ENCODE measurements at places on chromosomes 2 and 18.

DNA sequence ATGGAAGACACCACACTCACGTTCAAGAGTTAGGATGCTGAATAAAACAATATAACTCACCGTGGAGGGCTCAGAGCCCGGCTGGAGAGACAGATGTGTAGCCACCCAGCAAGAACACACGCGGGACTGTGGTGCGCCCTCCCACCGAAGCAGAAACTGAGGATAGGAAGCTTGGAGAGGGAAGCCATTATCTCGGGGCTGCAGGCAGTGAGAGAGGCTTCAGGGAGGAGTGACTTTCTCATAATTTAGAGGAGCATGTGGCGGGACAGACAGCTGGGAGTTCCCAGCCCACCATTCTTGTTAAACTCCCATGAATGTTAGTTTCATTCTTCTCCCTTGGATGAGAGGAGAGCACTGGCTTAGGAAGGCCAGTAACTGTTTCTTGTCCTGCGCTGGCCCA, 96.4 kb downstream of the MAPRE2 start:
- no peak for DNase-seq

- no peak for DNase-seq
Measured at GRCh38 chr2:26195040-26195984, 22.4 kb downstream of the GAREM2 start.

GRCh38 chr2:147288131-147288530, 556.7 kb upstream of the ACVR2A start:
- no peak for DNase-seq

DNA sequence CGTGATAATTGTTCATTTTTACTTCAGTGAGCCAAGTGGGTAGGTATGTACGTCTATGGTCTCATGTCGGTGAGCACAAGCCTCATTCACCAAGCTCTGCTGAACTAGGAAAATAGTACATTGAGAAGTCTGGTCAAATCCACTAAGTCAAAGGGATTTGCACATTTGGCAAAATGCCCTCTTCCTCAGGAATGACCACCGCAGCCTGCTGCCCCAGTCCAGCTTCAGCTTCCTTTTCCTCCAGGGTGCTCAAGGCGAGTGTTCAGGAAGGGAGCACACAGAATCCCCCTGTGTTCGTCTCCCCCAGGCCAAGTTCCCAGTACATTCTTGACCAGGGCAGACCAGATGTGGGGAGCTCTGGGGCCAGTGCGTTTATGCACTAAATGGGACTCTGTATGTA, 23.0 kb downstream of the TCF7L1 start:
- DNase-seq: no peak
